ENCODE measurements at places on chromosomes 7 and 10. TPM values are rescaled to one million over a fixed set of nuclear protein-coding genes. Genes with fewer than 3 reads are reported as not detected.

DNA sequence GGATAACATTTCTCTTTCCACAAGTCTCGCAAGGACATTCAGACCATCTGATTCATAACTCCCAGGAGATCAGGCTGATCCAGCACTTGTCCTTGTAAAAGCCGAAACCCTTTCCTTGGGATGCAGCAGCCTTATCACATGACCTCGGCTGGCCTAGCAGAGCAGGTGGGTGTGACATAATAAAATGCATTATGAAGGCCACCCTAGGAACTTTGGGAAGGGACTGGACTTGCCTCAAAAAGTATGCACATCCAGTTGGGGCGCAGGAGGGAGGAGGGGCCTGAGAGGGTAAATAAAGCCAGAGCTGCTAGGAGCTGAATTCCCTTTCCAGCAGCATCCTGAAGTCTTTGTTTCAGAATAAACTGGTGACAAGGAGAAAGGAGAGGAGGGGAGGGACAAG, 260.8 kb downstream of the SNX13 start:
- no peak for DNase-seq

DNA sequence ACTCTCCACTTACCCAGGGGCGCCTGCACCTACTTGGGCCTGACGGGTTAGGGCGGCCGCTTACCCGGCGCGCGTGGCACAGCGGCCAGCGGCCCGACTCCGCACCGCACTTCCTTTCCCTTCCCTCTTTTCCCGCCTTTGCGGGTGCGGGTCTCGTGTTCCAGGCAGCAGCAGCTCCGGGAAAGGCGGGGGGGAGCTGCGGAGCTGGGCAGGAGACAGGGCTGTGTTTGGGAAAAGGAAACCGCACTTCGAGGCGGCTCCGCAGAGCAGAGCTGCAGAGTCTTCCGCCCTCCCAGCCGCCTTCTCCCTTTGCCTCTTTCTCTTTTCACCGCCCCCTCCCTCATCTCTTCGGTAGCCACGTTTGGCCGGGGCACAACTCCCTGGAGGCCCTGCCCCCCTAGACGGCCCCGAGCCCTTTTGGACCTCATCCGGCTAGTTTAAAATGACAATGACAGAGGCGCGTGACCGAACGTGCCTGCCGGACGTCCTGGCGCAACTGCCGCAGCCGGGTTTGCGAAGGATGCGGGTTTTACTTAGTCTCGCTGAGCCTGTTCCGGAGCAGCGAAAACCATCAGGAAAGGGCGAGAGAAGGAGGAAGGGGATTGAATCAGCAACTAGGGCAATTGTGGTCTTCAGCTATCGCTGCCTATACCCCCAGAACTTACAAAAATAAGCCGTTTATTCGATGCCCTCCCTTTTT, 7.9 kb upstream of the PAX2 start:
- DNase-seq = no peak

GRCh38 chr10:95784279-95784913, 28.4 kb downstream of the ENTPD1 start:
- DNase-seq = no peak

DNA sequence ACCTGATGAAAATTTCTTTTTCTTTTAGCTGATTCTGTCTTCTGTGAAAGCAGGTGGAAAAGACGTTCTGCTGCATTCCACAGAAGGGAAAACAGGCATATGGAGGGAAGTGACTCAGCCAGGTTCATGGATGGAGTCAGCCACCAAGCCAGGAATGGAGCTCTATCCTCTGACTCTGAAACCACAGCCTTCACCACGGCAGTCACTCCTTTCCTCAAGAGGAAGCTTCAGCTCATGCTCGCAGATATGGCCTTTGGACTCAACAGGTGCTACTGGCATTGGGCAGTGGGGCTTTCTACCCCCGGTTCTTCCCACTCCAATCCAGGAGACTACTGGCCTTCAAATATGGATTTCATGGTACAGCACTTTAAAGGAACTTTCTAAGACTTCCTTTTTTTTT, 11.5 kb upstream of the PLAU start:
- DNase-seq = no peak

DNA sequence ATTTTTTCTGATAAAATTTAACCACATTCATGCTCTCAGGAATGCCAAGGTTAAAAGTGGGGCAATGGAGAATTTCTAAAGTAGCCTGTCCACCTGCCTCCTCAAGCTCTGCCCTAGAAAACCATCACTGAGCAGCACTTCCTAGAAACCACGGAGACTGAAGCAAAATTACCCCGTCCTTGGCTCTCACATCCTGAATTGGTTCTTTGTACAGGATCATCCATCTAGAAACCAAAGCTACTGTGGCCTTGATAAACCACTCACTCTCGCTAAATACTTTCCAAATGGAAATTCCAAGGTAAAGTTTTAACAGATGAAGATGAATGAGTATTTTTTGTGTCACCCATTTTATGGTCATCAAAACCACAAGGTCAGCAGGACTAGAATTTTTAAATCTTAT, 96.6 kb downstream of the AVL9 start:
- DNase-seq = no peak

- DNase-seq = no peak
These were observed 525.8 kb downstream of the ZNF33B start for GRCh38 chr10:42112331-42113157.

DNA sequence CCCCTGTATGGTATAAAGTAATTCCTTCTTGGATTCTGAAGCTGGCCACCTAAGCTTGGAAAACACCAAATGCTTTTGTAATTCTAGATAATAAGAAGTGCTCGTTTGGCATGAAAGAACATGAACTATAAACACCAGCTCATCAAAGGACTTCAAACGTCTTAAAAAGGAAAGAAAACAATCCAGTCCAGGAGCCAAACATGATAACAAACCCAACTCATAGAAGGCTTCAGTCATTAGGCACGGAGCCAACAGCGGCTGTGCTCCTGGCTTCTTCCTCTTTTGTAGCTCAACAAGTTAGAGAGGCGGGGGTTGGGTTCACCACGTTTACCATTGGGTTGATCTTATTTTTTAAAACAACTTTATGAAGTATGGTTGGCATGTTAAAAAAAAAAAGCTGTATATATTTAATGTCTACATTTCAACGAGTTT, 56.4 kb upstream of the ECHDC3 start:
- DNase-seq = no peak

GRCh38 chr7:135169964-135170273, 588 bp downstream of the CYREN start:
- no peak for DNase-seq

GRCh38 chr10:372566-372965, 237.3 kb downstream of the ZMYND11 start:
- DNase-seq = no peak

- no peak for DNase-seq
These were observed 2.6 kb upstream of the ZNF503 start for GRCh38 chr10:75403939-75404814.

DNA sequence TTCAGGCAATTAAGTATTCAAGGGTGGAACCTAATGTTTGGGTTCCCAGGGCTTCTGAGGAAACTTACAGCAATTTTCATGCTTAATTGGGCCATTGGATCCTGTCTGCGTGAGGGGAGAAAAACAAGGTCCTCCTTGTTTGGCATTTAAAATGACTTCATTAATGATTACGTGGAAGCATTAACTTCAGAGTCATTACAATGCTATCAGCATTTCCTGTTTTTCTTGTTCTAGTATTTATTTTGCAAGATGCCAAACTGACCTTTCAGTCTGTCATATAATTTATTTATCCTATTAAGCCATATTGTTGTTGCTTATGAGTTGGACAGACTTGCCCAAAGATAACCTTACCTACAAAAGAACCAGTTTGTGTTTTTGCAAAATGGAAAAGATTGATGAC, 324.1 kb upstream of the LRRN3 start:
- peak; percentile 20 for DNase-seq

CELF2 gene
- 20.5 TPM for polyA plus RNA-seq

TUBAL3 gene
- 0.24 TPM for polyA plus RNA-seq

RHEB gene
- polyA plus RNA-seq = 139 TPM

Data from left renal pelvis (tissue), 4 donors.